ENCODE measurements at places on chromosomes 6 and 20. TPM values are rescaled to one million over a fixed set of nuclear protein-coding genes. Genes with fewer than 3 reads are reported as not detected.

RBPJL gene
- not detected for polyA plus RNA-seq

L3MBTL1 gene
- 0.88 TPM for polyA plus RNA-seq

OR2J3 gene
- polyA plus RNA-seq, result not detected

CAPN11 gene
- not detected for polyA plus RNA-seq

CPXM1 gene
- polyA plus RNA-seq, result 1.1 TPM

COL19A1 gene
- 5.3 TPM for polyA plus RNA-seq

PRKN gene
- 0.55 TPM for polyA plus RNA-seq

CSTF1 gene
- polyA plus RNA-seq, result 29.1 TPM

LZTS3 gene
- 0.45 TPM for polyA plus RNA-seq

WFDC6 gene
- polyA plus RNA-seq, result not detected

MYH7B gene
- polyA plus RNA-seq, result 0.34 TPM

CCN6 gene
- polyA plus RNA-seq, result not detected

SMIM28 gene
- polyA plus RNA-seq, result not detected

SLC26A8 gene
- not detected for polyA plus RNA-seq

SHLD1 gene
- 19.8 TPM for polyA plus RNA-seq

HLA-DMB gene
- 771 TPM for polyA plus RNA-seq

CD40 gene
- polyA plus RNA-seq, result 217 TPM

OR2B6 gene
- polyA plus RNA-seq, result not detected

PTGIS gene
- not detected for polyA plus RNA-seq

LST1 gene
- 20.5 TPM for polyA plus RNA-seq

MCHR2 gene
- polyA plus RNA-seq, result not detected

GINS1 gene
- polyA plus RNA-seq, result 1.2 TPM

C6orf15 gene
- polyA plus RNA-seq, result not detected

GHRH gene
- not detected for polyA plus RNA-seq

SYNDIG1 gene
- polyA plus RNA-seq, result not detected

PLA2G7 gene
- polyA plus RNA-seq, result not detected

LY6G6D gene
- not detected for polyA plus RNA-seq

LTB gene
- polyA plus RNA-seq, result 2,767 TPM

TAGAP gene
- 157 TPM for polyA plus RNA-seq

CGAS gene
- 16.2 TPM for polyA plus RNA-seq

ABCC10 gene
- polyA plus RNA-seq, result 13.4 TPM

UNC5CL gene
- 0.76 TPM for polyA plus RNA-seq

PCK1 gene
- polyA plus RNA-seq, result not detected

FBXO9 gene
- polyA plus RNA-seq, result 48.3 TPM

CLPSL2 gene
- polyA plus RNA-seq, result not detected

COL11A2 gene
- not detected for polyA plus RNA-seq

PREX1 gene
- 41.7 TPM for polyA plus RNA-seq

HLA-DRB1 gene
- 1,928 TPM for polyA plus RNA-seq

RIMS1 gene
- not detected for polyA plus RNA-seq

NT5E gene
- polyA plus RNA-seq, result 118 TPM

MOG gene
- not detected for polyA plus RNA-seq

KCNG1 gene
- 3.3 TPM for polyA plus RNA-seq

ECT2L gene
- polyA plus RNA-seq, result 0.23 TPM

OPRM1 gene
- not detected for polyA plus RNA-seq

OR2H1 gene
- not detected for polyA plus RNA-seq

OR2H2 gene
- not detected for polyA plus RNA-seq

WTAP gene
- polyA plus RNA-seq, result 127 TPM

USP49 gene
- polyA plus RNA-seq, result 1.5 TPM

C6orf52 gene
- 1.1 TPM for polyA plus RNA-seq

NOX3 gene
- not detected for polyA plus RNA-seq

SLC29A1 gene
- 5.4 TPM for polyA plus RNA-seq

MYLK4 gene
- 0.08 TPM for polyA plus RNA-seq

DAAM2 gene
- polyA plus RNA-seq, result not detected

COL9A3 gene
- 11.9 TPM for polyA plus RNA-seq

RAET1G gene
- polyA plus RNA-seq, result not detected

SIM1 gene
- not detected for polyA plus RNA-seq

PPP1R14C gene
- polyA plus RNA-seq, result not detected

DOP1A gene
- 4.9 TPM for polyA plus RNA-seq

C2 gene
- not detected for polyA plus RNA-seq

Measured in IgD-negative memory B cell (primary cell).